ENCODE measurements at places on chromosomes 4 and X.

DNA sequence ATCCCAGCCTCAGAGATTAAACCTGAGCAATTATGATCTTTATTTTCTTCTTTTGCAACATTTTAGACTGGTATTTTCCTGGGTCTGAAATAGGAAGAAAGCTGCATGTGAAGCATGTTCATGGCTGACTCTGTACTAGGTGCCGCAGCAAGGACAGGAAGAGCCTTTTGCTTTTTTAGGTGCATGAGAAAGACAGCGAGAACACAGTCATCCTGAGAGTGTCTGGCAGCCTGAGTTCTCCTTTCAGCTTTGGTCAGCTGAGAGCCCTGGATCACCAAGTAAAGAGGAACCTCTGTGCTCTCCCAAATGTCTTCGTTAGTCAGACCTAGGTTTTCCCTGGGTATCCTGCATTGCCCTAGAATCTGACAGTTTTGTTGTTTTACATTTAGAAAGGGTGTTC is 29.8 kb downstream of the FAM149A start:
- DNase-seq = no peak

DNA sequence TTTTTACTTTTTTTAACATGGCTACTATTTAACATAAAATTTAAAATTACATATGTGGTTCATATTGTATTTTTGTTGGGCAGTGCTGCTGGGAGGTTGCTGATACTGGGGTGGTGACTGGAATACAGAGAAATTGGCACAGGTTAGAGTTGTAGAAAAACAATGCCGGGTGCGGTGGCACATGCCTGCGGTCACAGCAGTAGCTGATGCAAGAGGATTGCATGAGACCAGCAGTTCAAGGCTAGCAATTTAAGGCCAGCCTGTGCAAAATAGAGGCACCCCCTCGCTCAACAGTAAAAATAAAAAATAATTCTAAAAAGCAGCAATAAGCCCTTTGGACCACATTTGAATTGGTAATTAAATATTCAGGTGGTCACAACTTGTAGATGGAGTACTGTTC is 11.8 kb upstream of the CPE start:
- DNase-seq = no peak

GRCh38 chr4:28228561-28229491 is 1368.2 kb downstream of the STIM2 start:
- DNase-seq = peak; percentile 84

DNA sequence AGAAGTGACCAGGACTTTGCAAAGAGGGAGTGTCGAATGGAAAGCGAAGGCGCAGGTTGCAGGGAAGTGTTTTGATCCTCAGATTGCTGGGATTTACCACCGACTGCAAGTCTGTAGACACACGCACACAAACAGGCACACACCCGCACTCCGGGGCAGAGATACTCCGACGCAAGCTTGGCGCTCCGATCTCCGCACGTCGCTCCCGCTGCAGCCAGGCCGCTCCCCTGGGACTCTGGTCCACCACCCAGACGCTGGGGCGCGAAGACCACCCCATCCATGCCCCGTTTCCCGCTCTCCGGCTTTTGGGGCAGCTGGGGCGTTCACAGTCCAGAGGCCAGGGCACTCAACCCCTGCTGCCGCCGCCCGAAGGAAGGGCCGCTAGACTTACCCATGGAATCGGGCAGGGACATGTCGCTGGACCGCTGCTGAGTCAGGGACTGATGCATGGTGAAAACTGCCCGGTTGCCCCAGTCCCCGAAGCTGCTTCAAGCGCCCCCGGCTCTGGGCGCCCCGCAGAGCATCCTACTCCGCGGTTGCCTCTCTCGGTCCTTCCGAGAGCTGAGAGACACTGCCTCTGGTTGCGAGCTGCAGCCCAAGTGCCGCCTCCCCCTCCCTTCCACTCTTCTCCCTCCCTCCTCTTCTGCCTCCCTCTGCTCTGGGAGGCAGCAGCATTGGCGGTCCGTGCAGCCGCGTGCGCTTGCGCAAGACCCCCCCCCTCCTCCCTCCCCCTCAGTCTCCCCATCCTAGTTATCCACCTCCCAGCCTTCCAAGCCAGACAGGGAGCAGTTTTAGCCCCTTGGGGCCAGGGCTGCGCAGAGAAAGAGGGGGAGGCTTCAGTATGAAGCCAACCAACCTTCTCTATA is at the start of gene TMEM255A:
TSS of gene TMEM255A (minus strand) at position 601 of the 866 bp plus-strand sequence. CDS start at position 449, 152 bp downstream.
- DNase-seq = peak; percentile 19

DNA sequence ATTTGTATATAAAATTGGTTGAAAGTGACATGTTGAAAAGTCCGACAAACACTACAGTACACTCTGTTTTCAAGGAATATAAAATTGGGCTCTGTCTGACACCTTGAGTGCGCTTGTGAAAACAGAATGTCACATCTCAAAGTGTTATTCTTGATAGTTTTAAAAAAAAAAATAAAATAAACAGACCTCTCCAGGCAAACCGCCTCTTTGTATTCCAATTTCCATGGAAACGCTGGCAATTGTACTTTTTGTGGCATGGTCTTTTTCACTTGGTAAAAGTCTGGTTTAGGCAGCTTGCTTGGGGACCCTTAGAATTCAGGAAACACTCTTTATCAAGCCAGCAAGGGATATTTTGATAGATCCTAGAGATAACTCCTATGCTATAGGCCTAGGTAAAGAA is 302.5 kb downstream of the RAB28 start:
- DNase-seq = no peak

GRCh38 chr4:16000708-16001483 is 37.9 kb upstream of the FGFBP2 start:
- DNase-seq = no peak

DNA sequence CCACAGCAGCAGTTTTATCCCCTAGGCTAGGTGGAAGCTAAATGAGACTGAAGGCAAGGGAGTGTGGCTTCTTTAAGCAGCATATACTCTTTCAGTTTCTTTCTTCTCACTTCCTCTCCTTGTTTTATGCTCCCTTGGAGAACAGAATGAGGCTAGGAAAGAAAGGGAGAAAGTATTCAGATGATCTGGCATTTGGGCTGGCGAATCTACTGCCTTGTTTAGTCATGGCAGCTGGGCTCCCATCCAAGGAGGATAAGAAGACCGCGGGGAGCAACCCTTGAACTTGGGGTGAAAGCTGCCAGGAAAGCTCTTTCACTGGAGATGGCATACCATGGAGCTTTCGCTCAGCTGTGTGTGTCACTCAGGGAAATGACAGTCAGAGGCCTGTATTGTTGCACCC is 72.1 kb downstream of the ARHGEF38 start:
- DNase-seq = peak; percentile 3

DNA sequence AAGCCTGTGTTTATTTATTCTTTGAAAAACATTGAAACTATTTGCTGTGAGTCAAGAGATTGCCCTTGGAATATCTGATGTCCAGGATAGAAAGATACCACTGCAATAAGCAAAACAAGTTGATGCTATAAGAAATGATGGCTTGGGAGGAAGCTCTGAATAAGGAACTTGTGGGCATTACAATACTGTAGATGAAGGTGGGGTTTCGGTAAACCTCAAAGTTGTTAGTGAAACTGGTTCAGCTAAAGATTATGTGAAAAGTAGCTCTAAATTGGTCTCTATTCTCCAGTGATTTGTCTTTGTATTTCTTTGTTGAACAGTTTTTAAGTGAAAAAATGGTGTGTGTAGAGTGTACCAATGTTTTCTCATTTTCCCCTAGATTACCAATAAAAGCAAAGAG is 128.7 kb downstream of the AKAP4 start:
- no peak for DNase-seq

GRCh38 chr4:11635342-11635741 is 206.6 kb upstream of the HS3ST1 start:
- peak; percentile 18 for DNase-seq

- DNase-seq = peak; percentile 85
Measured at GRCh38 chr4:85787133-85787532, 312.2 kb downstream of the ARHGAP24 start.

GRCh38 chr4:75499900-75500299 is 14.3 kb downstream of the RCHY1 start:
- no peak for DNase-seq

- DNase-seq = no peak
Measured at GRCh38 chr4:40808926-40809457, 59.2 kb downstream of the NSUN7 start.

Measured in fibroblast of skin of right quadriceps (primary cell).